Stimulated activated CD8-positive, alpha-beta memory T cell treated with anti-CD3 and anti-CD28 coated beads, Interleukin-2, amount 100 ng/mL, for 1 hour (primary cell): ENCODE measurements at places on chromosomes 3 and 15.

GRCh38 chr15:23854203-23854911, 167.3 kb upstream of the NDN start:
- no peak for DNase-seq

DNA sequence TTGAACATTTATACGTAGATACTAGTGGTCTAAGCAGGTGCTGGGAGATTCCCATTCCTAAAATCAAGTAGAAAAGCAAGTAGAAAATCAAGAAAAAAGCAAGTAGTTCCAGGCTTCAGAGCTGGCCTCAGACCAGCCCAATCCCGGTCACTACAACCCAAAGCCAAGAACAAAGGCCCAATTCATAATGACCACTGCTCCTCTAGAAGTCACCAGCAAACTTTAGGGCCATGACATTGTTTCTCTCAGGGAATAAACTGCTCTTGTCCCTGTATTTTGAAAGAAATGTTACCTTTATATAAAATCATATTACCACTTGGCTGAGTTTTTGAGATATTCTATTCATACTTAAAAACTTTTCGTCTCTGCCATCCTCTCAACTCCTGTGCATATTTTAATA, 106.3 kb upstream of the IL12A start:
- DNase-seq, result no peak

GRCh38 chr15:48915861-48916260, 37.9 kb downstream of the EID1 start:
- no peak for DNase-seq

- DNase-seq, result no peak
Observed at GRCh38 chr3:52998771-52999513, 46.9 kb downstream of the SFMBT1 start.

DNA sequence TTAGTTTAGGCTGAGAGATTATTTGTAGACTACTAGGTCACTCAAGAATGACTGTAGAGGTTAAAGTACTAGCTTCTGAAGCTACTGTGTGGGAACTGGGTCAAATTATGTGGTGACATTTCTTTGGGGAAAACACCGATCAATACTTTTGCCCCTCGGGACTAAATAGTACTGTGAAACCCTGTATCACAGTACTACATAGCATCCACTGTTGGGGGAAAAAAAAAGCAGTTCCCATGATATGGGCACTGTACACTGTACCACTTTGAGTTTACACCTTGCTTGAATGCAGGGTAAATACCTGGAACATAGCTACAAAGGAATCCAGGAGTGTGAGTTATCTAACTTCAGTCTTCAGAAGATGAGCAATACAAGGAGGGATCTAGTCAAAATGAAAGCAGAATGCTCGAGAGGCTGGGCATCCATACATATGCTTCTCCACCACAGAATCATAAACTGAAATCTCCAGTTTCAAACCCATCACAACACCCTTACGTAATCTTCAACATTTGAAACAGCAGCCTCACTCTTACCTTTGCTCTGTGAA, 311.4 kb downstream of the UNC13C start:
- DNase-seq, result no peak

- no peak for DNase-seq
Observed at GRCh38 chr3:150105025-150105424, 134.3 kb upstream of the PFN2 start.

GRCh38 chr3:55434789-55435188, 52.3 kb downstream of the WNT5A start:
- DNase-seq, result no peak

DNA sequence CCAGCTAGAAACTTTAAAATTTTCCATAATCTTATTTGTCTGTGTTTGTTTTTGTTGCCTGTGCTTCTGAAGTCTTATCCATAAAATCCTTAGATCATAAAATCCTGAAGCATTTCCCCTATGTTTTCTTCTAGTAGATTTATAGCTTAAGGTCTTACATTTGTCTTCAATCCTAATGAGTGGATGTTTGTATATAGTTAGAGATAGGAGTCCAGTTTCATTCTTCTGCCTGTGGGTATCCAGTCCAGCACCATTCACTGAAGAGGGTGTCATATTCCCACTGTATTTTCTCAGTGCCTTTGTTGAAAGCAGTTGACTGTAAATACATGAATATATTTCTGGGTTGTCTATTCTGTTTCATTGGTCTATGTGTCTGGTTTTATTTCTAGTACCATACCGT, 44.8 kb upstream of the SPSB4 start:
- no peak for DNase-seq

GRCh38 chr3:80537680-80538079, 769.9 kb upstream of the ROBO1 start:
- DNase-seq, result no peak

GRCh38 chr3:95899911-95900310, 914.5 kb upstream of the EPHA6 start:
- DNase-seq, result no peak

- no peak for DNase-seq
Observed at GRCh38 chr3:64623125-64623524, 64.7 kb downstream of the ADAMTS9 start.

- DNase-seq, result no peak
Observed at GRCh38 chr15:89018207-89018606, 70.0 kb upstream of the ABHD2 start.

GRCh38 chr3:148243609-148244008, 454.1 kb upstream of the AGTR1 start:
- DNase-seq, result no peak

- no peak for DNase-seq
Observed at GRCh38 chr3:127661600-127661999, 11.2 kb upstream of the ABTB1 start.

DNA sequence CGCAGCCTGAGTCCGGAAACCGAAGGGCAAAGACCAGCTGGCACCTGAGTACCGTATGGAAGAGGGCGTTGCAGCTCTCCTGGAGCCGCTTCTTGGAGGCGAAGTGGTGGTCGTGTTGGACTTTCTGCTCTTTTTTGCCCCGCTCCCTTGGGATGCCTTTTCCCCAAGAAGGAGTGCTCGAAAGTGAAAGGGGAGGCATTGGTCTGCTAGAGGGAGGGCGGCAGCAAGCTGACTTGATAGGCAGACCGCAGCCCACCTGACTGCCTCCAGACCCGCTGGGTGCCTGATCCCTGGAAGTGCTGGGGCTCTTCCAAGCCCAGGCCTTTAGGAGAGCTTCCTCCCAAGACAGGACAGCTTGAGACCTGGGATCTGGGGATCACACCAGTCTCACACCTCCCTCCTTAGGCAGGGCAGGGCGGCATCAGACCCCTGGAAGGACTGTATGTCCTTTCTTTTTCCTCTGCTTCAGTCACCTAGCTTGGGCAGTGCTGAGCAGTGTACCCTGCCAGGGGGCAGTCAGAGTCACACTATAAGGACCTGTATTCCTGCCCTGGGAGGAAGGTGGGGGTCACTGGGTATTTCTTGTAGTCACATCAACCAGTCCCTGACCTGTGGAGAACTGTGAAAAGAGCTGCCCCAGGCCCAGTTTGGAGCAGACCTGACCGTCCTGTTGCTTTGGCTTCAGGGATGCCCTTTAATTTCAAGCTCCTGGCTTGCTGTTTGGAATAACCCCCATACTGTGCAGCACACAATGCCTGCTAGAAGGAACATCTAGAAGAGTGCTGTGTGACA, 2.1 kb downstream of the ACVR2B start:
- DNase-seq, result no peak

GRCh38 chr3:173301647-173302046, 95.9 kb upstream of the NLGN1 start:
- no peak for DNase-seq

DNA sequence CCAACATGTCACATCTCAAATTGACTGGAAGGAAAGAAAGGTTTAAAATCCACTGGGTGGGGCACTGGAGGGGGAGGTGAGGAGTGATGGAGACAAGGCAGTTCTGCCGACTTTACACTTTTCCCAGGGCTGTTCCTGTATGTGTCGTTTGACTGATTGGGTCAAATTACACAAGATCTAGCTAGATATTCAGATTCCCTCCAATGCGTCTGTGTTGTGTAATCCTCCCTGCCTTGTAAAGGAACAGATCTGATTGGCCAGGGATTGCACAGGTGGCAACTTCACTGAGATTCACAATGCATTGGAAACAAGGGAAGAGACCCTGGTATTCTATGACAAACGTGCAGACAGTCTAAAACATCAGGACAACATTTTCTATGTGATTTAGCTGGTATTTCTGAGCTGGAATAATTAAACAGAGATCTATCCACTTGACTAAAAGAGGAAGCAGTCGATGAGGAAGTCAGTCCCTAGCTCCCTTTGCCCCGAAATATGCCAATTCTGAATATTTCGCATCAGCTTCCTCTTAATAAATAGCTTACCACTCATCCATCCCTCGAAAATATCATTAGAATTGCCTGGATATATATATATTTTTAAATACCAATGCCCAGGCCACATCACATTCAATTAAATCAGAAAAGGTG, 312.9 kb downstream of the RORA start:
- DNase-seq, result no peak

GRCh38 chr3:33597257-33597689, 120.8 kb downstream of the CLASP2 start:
- no peak for DNase-seq

DNA sequence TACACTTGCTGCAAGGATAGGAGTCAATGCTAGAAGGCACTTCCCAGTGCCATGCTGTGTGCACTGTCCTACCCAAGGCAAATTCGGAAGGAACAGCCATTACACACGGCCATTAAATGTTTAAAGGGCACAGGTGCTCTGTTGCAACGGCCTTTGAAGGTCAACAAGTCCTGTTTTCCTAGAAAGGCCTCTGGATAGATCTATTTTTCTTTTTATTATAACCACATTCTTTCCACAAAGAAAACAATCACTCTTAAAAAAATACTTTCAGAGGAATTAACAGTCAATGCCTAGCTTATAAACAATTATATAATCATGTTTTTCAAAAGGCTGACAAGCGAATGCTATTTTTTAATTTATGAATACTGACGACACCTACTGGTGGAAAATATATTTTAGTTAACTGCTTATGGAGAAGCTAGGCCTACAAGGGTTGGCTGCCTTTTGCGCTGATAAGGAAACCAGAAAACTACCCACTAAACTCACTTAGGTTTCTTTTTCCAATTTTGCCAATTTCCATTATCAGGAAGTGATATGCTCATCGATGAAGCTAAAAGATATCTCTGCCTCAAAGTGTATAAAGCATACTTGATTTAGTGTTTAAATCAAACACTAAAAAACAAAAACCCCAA, 2.4 kb downstream of the ARHGEF3 start:
- DNase-seq, result no peak

DNA sequence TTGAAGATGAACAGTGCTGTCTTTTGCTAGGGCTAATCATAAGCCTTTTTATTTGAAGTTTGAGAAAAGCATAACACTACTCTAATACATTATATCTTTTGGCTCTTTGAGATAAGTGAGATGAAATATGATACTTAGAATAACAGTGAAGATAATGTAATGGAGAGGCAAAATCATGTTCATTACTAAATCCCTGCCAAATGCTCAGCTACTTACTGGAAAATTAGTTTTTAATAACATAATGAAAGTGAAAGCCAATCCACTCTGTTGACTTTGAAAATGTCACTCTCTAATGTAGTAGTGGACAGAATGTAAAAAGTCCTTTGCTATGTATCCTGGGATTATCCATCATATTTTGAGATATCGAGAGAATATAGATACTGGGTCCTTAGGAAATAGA, 35.9 kb upstream of the MYH15 start:
- no peak for DNase-seq

GRCh38 chr3:62375655-62376453, 2.5 kb upstream of the FEZF2 start:
- DNase-seq, result no peak

DNA sequence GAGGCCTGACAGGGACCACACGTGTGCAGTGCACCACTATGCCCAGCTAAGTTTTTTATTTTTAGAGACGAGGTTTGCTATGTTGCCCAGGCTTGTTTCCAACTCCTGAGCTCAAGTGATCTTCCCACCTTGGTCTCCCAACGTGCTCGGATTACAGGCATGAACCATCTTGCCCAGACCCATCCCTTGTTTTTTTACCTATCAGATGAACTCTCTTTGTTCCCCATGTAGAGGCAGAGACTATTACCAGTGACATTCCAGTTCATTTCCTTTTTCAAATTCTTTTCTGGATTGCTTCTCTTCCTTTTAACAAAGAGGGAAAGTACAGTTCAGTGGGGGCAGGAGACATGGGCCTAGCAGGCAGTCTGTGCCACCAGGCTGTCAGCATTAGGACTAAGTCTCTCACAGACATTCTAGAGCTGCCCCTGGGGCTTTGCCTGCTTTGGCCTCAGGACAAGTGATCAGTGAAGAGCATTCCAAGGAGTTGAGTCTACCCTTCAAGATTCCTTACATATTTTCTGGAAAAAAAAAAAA, 103.5 kb upstream of the SLC7A14 start:
- DNase-seq, result no peak

DNA sequence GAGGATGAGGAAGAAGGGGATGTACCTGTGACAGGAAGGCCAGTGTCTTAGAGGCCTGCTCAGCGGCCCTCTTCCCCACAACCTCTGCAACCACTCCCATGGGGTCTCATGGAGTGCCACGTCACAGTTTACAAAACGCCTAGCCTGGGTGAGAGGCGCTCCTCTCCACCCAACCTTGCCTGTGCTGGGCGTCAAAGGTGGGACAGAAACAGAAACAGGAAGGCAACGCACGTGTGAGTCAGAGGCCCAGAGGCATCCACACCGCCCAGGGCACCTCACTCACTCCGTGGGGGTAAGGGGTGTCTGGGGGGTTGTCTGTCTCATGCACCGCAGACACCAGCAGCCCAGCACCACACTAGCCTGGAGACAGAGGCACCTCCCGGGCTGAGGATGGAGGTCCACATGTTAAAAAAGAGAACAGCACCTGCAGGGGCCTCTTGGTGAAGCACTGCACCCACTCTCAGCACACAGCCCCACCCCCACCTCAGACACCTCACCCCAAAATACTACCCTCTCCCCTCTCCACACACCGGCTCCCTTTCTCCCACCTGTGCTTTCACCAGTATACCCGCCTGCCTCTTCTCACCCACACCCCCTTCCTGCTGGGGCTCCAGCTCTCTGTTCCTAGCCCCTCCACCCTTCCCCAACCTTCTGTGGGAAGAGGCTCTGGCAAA, 4.7 kb upstream of the CALML4 start:
- no peak for DNase-seq

GRCh38 chr15:75054172-75054897, 30.9 kb downstream of the PPCDC start:
- no peak for DNase-seq
